Stimulated activated CD4-positive, alpha-beta T cell treated with anti-CD3 and anti-CD28 coated beads, Interleukin-15, amount 100 ng/mL, for 24 hours (primary cell): ENCODE measurements at places on chromosomes 2 and 18.

GRCh38 chr2:17805166-17805565, 11.1 kb upstream of the MSGN1 start:
- DNase-seq: no peak

DNA sequence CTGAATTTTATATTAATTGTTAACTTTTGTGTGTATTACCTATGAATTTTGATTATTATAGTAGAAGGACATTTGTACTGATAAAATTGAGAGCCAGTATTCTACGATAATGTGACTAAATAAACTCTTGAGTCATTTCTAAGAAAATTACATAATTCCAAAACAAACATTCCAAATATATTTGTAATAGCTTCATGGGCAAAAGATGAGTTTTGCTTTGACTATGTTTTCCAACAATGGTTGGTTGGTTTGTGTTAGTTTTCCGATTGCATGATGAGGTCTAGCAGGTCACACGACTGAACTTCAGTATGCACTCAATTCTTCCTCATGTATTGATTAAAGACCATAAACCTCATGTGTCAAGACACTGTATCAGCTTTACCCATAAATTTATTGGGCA, 71.7 kb upstream of the WDR75 start:
- no peak for DNase-seq

- no peak for DNase-seq
Measured at GRCh38 chr2:98502556-98503335, 58.1 kb downstream of the INPP4A start.

- DNase-seq: no peak
Measured at GRCh38 chr2:230814616-230815015, 50.1 kb upstream of the ITM2C start.

- DNase-seq: peak; percentile 90
Measured at GRCh38 chr2:102103992-102104871, 38.3 kb upstream of the IL1R1 start.

DNA sequence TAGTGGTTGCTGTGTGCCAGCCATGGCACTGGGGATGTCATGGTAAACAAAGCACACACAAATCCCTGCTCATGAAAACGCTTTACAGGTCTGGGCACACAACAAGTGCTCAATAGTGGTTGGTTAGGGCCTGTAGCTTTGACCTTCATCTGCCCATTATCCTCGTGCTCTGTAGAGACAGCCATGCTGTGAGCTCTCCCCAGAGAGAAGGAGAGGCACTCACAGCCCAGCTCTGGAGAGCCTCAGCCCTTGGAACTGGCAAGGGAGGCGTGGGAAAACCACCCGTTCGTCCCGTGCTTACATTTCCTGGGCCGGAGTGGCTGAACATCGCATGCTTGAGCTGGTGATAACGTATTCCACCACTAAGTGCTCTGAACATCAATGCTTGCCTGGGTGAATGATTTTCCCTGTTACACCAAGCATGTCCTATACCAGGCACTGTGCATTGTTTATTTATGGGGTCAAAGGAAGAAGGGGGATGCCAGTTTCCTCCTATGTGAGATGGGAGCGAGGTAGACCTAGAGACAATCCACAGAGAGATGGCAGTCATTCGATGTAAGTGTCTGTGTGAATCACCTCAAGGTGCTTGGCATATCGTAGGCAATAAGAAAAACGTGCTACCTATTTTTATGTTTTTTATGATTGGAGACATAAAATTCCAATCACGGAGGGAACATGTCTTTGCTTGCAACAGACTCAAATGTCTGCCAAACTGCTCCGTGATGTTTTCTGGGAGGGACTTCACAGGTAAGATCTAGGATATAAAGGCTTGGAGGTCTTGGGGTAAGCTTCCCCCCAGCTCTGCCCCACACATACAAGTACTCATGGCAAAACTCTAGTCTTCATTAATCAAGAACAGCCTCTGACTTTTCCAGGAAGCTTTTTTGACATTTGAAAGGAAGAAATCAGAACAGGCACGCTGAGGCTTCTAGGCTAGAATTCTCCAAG, 75.5 kb downstream of the DDX1 start:
- no peak for DNase-seq

- peak; percentile 80 for DNase-seq
Measured at GRCh38 chr18:59308248-59308937, 10.1 kb downstream of the CPLX4 start.

- DNase-seq: no peak
Measured at GRCh38 chr2:6864923-6865345, 773 bp downstream of the CMPK2 start.

DNA sequence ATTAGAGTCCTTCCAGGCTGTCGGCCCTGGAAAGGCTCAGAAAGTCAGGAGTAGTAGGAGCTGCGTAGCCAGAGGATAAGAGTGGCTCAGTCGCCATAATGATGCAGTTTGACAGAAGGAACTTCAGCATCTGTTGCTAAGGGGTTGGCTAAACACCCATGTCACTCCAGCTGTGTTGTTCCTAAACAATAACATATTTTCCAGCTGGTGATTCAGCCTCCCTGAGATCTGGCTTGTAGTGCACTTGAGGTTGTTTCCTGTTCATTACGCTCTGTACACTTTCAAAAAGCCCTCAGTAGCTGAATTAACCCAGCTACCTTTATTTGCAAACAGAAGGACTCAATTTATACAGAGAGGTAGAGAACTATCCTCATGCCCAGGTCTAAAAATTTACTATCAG, 39.7 kb upstream of the EPAS1 start:
- DNase-seq: no peak

- no peak for DNase-seq
Measured at GRCh38 chr2:235715601-235716000, 221.8 kb downstream of the AGAP1 start.

DNA sequence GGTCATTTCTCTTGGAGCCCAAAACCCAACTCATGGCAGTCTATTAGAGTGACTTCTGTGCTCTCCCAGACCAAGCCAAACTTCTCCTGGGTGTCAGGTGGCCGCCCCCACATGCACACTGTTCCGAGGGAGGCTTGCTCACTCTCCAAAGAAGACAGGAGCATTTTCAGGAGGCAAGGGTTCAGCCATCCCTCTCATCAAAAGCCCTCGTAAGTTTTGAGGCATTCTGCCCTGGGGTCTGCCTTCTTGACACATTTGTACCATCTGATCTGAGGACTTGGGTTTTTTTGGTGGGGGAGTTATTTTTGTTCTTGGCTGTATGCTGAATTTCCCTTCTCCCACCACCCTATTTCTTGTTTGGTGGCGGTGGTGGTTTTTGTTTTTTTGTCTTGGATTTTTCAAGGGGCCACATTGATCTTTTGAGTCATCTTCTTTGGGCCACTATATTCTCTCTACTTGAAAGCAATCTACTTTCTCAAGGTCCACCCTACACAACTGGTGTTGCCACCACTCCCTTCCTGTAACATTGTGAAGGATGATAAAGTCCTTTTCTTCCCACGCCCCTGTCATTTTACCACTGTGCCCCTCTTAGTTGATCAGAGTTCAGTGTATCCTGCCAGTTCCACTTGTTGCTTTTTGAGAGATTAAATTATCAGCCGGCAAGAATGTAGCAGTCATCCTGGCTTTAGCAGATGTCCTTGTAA, 255.8 kb downstream of the CYP26B1 start:
- no peak for DNase-seq

DNA sequence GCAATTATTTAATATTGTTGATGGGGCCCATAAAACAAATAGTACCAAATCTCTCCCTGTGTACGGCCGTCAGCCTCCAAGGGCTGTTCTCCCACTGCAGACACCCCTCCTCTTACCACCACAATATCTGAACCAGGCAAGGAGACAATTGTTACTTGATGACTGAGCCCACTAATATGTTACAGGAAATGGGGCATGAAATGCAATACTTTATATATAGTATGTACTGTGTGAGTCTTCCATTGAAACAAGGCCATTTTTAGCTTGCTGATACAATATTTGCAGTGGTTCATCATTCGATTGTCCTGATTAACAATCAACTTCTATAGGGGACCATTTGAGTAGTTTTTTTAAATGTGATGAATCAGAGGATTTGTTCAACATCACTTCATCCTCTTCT, 307.3 kb downstream of the GBX2 start:
- DNase-seq: no peak

GRCh38 chr2:71908798-71909197, 238.9 kb downstream of the CYP26B1 start:
- no peak for DNase-seq

GRCh38 chr2:40105593-40105992, 326.5 kb upstream of the THUMPD2 start:
- DNase-seq: no peak

- DNase-seq: no peak
Measured at GRCh38 chr2:127191331-127192219, 28.5 kb downstream of the CYP27C1 start.

DNA sequence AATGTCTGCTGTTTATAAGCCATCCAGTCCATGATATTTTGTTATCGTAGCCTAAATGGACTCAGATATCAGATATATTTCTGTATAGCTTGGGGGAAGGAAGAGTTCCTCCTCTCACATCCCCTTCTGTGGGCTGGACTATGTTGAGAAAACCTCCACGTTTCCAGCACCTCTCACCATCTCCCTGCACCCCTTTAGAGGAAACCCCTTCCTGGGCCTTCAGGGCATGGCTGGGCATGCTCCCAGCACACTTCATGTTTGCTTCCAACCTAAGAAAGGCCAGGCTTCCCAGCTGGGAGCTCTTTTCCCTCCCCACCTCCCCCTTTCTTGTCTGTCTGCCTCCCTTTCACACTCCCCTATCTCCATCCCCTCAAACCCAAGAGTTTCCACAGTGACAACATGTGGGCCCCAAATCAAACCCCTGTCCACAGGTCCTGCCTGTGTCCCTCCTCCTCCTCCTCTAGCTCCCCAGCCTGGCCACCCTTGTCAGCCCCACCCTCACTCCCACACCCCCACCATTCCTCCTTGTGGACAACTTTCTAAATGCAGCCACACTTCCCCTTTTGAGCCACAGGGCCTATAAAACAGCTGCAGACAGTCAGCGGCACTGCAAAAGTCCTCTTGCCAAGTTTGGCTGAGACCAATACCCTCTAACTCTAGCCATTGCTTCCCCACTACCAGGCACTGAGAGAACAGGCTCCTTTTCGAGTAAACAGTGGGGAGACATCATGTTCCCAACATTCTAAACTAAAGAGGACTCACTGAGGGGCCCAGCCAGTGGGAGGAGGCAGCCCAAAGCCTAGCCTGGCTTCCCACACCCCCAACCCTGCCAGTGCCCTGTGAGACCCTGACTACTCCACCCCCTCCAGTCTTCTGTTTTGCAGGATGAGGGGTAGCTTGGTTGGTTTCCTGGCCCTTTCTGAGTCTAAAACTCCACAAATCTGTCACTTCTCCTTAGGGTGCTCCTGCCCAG, 120.5 kb downstream of the ZFP36L2 start:
- DNase-seq: no peak

DNA sequence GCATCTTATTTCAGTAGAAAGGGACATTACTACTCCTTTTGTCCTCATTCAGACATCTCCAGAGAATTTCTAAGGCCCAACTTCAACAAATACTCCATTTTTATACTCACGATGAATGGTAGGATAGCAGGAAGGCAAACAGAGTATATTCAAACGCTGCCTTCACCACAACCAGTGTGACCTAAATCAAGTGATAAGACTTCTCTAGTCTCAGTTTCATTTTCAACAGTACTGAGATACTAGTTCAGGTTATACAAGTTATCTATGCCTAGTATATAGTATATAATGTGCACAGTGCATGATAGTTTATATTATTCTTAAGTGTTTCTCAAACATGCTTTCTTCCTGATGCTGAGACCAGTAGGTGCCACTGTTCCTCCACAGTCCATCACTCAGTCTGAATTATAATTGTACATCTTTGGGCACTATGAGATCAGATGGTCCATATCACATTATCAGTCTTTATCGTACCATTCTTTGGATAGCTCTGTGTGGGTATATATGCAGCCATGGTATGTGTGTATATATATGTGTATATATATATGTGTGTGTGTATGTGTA, 66.3 kb upstream of the RPE start:
- DNase-seq: no peak

DNA sequence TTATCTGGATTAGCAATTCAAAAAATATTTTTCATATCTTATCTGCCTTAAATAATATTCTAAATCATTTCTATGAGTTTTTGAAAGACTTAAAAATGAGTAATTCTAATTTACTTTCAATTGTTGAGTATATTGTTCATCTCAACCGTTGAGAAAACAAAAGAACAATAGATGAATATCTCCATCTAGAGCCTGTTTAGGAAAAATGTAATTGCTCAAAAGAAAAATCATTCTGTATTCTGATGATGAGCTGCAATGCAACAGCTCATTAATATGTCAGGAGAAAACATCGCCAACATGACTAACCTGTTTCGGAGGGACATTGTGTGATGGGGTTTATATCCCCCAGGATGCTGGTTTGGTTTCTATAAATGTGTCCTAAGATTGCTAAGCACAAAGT, 417.6 kb downstream of the SUCLG1 start:
- DNase-seq: no peak

DNA sequence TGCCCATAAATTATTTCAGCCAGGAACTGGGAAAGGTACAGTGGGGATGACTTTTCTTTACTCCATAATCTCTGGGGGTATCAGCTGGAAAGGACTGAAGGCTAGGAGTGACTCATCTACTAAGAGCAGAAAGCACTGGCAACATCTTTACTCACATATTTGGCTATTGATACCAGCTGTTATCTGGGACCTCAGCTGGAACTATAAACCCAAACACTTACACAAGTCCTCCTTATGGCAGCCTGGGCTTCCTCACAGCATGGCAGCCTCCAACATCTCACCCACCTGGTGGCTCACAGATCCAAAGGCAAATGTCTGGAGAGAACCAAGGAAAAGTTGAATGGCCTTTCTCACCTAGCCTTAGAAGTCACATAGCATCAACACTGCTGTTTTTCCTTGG, 379.0 kb upstream of the RND3 start:
- DNase-seq: no peak

- DNase-seq: no peak
Measured at GRCh38 chr2:3115301-3116042, 262.1 kb downstream of the EIPR1 start.

DNA sequence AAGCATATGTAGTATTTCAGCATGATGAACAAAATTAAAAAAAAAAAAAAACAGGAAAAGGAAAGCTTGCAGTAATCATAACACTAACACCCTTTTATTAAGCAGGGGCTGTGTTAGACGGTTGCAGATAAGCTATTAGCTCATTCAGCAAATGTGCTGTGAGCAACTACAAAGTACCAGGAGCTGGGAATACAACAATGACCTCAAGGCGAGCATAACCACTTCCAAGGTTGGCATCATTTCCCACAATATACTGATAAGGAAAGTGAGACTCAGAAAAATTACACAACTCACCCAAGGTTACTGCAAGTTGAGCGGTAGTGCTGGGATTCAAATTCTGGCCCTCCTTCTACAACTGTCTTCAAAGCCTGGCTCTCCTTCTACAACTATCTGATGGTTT, 38.2 kb upstream of the ACTR3 start:
- no peak for DNase-seq
